CD4-positive, alpha-beta T cell treated with Interleukin-6 for 4 hours (primary cell): ENCODE measurements at places on chromosomes 3 and 15.

GRCh38 chr3:118146658-118147375 is 887.8 kb downstream of the IGSF11 start:
- no peak for DNase-seq

GRCh38 chr3:69675786-69676530 is 63.3 kb upstream of the MITF start:
- DNase-seq = no peak

GRCh38 chr3:157566596-157566995 is 63.4 kb upstream of the VEPH1 start:
- DNase-seq = no peak

DNA sequence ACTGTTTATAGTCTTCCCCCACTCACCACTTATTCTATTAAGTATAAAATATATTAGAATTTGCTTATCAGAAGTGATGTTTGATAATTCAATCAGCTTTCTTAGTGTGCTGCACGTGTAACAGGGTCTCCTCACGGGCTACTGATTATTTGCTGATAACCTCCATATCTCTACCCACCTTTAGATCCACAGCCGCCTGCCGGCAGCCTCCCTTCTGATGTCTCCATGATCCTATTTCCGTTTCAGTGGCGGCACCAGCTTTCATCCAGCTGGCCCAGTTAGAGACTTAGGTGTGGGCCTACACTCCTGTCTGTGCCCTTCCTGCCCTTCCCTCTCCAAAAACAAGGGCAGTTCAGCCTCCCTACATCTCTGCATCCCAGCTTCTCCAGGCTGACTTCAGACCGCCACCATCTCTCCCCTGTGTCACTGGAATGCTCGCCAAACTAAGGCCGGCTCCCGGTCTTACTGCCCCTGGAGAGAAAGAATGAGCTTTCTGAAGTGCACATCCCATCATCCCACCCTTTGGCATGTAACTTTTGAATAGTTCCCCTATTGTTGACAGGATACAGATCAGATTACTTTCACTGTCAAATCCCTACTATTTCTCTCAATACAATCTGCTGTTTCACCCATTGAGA is 76.6 kb upstream of the PRTG start:
- DNase-seq = no peak

DNA sequence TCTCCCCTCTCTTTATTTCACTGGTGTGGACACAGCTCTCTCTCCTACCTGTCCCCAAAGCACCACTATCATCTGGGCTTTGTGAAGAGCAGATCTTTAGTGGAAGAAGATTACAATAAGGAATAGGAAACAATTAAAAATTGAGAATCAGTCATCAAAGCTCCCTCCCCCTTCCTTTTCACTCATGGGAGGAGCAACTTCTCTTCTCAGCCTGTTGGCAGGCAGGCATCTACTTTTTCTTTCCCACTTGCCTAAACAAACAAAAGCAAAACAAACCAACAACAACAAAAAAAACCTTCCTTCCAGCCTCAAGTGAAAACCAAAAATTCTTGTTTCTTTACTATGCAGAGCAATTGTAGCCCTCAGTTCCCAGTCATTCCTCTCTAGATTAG is 125.5 kb upstream of the BHLHE40 start:
- no peak for DNase-seq
